ENCODE measurements at places on chromosomes 12 and 14.

DNA sequence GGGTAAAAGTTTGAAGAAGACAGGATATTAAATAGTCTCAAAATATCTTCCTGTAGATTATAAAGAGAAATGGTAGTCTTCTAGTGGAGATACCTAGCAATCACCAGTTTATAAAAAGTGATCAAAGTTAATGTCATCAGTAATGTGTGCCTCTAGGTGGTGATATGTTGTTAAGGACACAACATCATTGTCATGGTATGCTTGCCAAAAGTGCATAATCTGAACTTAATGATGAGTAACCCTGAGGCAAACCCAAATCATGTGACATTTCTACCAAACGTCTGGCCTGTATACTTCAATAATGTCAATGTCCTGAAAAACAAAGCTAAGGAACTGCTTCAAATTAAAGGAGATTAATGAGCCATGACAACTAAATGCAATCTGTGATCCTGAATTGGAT is 214.7 kb downstream of the PHLDA1 start:
- no peak for DNase-seq

GRCh38 chr12:91786499-91787272 is 359.0 kb downstream of the BTG1 start:
- no peak for DNase-seq

DNA sequence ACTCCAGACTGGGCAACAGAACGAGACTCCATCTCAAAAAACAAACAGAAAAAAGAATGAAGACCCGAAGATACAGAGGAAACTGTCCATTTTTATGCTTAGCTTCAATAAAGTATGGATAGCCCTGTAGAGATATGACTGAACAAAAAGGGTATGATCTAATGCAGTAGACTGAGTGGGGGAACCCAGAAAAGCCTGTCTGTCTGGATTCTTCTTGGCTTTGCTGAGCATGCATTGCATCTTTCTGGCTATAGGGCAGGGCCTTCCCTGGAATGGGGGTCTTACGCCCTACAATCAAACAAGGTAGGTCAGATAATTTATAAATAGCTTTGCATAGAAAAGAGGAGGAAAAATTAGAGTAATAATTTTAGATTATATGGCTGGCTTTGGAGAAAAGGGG is 10.1 kb downstream of the MIA2 start:
- DNase-seq = peak; percentile 8

- DNase-seq = no peak
Measured at GRCh38 chr14:52106840-52107239, 38.0 kb upstream of the NID2 start.

DNA sequence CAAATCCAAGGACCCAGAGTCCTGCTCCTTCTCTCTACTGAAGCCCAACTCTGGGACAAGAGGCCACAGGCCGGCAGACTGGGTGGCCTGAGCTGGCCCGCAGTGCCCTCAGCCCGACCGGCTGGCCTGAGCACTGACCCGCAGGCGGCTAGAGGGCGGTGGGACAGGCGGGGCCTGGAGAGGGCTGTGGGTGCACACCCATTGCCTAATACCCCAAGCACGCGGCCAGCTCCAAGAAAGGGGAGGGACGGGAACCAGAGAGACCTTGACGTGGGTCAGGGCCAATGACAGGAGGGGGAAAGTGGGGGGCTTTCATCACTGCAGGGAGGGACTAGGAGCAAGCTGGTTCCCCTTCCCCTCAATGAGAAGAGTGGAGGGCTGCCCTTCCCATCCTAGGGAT is 2.0 kb upstream of the WNT10B start:
- peak; percentile 44 for DNase-seq

- peak; percentile 37 for DNase-seq
Measured at GRCh38 chr14:65790172-65790815, 377.8 kb downstream of the FUT8 start.

GRCh38 chr12:167959-168600 is 45.9 kb downstream of the SLC6A12 start:
- DNase-seq = no peak

DNA sequence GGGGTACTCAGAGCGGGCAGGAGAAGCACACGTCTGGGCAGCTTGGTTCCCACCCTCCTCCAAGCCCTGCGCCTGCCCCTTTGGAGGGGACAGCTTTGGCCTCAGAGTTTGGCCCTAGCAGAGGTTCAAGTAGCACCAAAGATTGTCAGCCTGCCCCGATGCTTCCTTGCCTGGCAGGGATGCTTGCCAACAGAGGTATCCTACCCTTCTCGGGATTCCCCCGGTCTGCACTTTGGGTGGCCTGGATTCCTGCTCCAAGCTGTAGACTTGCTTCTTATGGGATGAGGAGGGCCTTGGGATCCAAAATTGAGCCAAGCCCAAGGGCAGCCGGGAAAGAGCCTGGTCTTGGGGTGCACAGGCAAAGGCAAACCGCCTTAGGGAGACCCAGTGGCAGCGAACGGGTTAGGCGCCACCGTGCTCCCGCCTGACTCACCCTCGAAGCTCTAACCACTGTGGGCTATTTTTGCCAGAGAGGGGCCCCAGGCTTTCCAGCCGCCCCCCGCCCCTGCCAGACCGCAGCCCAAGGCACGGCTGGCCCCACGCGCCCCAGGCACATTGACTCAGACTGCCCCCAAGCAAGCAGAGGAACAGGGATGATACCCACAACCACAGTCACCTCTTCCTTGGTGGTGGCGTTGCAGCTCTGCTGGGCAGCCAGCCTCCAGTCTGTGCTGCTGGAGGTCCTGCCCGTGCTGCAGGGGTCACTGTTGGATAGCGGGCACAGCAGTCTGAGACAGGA is 847 bp upstream of the WNT10B start:
- no peak for DNase-seq

DNA sequence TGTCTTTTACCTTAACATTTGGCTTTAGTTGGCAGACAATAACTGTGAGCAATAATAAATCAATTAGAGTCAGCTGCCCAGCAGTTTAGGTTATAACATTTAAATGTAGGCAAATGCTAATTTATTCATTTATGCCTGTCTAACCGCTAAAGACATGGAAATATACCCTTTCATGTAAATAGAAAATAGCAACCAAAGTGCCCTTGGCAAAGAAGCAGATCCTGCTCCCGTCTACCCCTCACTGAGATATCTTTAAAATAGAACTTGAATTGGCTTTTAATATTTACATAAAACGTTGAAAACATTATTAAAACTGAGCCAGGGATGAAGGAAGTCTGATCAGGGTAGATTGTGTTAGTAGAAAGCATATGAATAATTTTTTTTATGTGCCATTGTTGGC is 67.3 kb downstream of the ATP23 start:
- DNase-seq = no peak

DNA sequence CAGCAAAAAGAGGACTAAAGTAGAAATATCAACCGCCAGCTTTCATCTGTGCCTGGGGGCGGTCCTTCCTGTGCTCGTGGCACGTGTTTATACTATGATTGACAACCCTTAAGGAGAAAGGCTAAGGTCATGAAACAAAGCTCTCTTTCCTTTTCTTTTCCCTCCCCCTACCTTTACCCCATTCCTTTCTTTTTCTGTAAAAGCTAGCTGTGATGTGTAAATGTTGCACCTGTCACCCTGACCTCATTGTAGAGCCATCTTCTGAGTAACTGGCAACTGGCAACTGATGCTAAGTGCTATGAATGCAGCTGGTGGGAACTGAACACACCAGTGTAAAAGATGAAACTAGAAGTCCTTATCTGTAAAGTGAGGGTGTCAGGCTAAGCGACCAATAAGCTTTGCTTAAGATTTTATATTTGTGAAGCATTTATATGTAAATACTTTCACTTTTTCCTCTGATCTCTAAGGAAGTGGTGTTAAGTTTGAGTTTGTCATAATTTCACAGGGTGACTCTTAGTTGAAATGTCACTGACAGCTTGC is 102.8 kb upstream of the BCAT1 start:
- no peak for DNase-seq

DNA sequence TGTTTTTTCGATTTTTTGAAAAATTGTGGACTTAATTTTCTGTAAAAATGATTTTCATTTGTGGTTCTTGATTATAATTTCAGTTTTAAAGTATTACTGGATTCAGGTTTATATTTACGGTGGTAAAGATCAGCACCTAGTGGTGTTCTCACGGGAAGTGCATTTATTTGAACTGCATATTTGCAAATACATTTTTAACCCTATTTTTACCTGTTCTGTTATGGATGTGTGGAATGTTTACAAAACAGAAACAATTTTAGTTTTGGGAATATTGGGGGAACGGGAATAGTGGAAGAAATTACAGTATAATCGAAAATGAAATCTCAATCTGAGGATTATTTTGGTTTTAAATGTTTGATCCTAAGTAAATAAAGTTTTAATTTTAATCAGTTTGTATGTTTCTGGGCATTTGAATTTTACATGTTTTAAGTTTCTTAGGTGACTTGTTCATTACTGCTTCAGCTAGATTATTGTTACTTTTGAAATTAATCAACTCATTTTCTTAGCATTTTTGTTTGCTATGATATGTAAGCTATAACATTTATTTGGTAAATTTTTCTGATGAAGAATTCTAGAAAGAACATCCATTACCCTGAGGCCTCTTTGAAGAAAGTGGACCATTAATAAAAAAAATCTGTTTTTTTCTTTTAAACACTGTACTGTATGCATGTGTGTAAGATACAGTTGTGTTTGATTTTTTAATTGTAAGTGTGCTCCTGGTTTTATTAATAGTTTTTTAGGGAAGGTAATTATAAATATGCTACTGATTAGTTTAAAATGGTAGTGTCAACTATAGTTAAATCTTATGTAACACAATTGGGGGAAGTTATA is 942 bp downstream of the ATF7IP start:
- no peak for DNase-seq

DNA sequence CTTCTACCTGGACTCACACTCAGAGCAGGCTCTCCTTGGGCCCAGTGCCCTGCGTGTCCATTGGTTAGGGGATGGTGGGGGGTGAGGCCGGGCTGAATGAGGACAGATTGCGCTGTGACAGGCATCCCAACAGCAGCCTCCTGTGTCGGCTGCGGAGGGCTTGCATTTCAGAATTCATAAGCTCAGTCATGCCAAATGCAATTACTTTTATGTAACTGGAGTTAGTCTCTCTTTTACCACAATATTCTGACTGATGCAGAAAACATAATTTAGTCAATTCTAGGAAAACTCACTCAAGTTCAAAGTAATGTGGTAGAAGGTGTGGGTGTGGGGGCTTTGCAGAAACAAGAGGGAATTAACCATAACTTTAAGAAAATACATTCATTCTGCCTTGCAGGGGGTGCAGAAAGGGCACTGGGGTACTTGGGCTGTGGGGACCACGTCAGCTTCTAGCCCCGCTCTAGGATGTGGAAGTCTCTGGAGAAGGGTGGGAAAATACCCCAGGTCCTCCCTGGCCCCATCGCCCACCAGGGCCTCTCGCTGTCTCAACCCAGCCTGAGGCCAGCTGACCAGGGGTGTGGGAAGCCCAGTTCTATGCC is 257.7 kb downstream of the ADGRD1 start:
- no peak for DNase-seq

DNA sequence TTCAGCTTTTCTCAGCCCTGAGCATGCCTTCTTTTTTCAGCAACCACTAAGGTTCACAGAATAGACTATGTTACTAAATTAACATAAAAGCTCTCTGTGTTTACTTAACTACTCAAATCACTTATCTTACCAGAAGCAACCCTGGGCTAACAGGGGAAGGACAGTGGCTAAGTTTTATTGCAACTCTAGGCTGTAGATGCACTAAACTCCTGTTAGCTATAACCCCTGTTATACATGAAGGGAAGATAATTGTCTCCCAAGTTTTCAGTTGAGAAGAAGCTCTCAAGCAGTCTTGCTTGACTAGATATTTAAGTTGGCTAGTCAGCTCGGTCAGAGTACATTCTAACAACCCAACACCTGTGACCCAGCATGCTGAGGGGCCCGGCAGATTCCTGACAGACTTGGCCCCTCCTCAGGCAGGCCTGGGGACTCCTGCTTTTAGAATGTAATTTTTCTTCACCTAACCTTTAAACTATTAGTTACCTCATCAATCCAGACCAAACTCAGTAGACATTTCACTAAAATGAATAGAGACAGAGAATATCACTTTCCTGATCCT is 464.5 kb downstream of the EGLN3 start:
- no peak for DNase-seq

GRCh38 chr14:97298736-97299135 is 501.6 kb downstream of the VRK1 start:
- DNase-seq = no peak

GRCh38 chr14:43166163-43166562 is 1340.9 kb downstream of the FSCB start:
- no peak for DNase-seq

- DNase-seq = no peak
Measured at GRCh38 chr12:2833810-2834209, 1.0 kb downstream of the NRIP2 start.

- peak; percentile 98 for DNase-seq
Measured at GRCh38 chr12:6370994-6371754, 4.2 kb downstream of the SCNN1A start.

GRCh38 chr12:91394903-91395302 is 212.3 kb upstream of the DCN start:
- DNase-seq = no peak

GRCh38 chr14:53389202-53389601 is 236.1 kb upstream of the DDHD1 start:
- no peak for DNase-seq

GRCh38 chr14:105411017-105411941 is 8.3 kb upstream of the MTA1 start:
- peak; percentile 70 for DNase-seq

GRCh38 chr14:25516838-25517237 is 466.9 kb upstream of the STXBP6 start:
- DNase-seq = peak; percentile 12

- no peak for DNase-seq
Measured at GRCh38 chr12:89618113-89618862, 90.3 kb downstream of the ATP2B1 start.

DNA sequence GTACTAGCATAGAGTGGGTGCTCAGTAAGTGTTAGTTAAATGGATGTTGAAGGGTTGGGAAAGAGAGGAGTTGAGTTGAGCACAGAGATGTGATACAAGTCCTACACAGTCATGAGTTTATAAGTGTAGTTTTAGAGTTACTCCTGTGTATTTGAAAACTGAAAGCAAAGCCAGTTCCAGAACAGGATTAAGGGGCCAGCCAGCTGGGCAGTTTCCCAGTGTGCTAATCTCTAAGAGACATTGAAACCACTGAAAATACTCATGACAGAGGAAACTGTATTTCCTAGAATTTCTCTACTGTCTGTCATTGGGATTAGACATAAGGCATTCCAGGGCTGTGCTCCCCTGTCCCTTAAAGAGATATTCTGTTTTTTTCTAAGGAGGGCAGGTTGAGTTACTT is 101.0 kb downstream of the DERA start:
- DNase-seq = no peak

- DNase-seq = no peak
Measured at GRCh38 chr12:10406725-10407124, 2.8 kb downstream of the KLRC4 start.

- no peak for DNase-seq
Measured at GRCh38 chr14:90539996-90540395, 143.2 kb downstream of the CALM1 start.

DNA sequence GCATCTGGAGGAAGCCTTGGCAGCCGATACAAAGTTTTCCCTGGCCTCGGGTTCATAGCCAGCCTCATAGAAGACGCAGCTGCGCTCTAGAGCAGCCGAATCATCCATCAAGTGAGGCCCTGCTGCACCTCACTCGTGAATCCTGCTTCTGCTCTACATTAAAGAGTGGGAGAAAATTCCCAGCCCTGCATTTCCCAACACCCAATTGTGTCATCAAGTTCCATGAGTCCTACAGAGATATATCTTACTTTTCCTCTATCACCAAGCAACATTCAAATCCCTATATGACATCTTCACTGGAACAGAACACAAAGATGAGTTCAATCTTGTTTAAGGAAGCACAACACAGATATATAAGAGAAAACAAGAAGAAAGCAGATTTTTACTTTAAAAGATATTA is 139.3 kb downstream of the TTC7B start:
- DNase-seq = no peak

All from ELF-1 (cell line).